CD4-positive, alpha-beta T cell treated with Interleukin-2 at 100 ng/mL for 4 hours (primary cell): ENCODE measurements at places on chromosomes 11 and 22.

- no peak for DNase-seq
Measured at GRCh38 chr11:30478923-30479322, 107.2 kb downstream of the MPPED2 start.

DNA sequence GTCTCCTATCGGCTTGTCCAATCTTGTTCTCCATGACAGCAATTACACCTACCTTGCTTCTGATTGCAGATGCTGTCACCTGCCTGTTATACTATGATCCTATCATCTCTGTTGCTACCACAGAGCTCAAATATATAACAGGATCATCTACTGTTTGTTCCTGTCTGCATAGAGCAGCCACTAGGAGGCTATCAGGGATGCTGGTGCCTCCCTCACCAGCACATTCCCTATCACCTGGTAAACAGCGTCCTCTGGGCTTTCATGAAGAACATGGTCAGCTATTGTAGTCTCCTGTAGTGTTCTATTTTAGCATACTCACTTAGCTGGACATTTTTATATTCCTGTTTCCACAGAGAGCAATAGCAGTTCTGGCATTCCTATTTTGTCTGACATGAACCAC, 87.8 kb upstream of the FAT3 start:
- no peak for DNase-seq

DNA sequence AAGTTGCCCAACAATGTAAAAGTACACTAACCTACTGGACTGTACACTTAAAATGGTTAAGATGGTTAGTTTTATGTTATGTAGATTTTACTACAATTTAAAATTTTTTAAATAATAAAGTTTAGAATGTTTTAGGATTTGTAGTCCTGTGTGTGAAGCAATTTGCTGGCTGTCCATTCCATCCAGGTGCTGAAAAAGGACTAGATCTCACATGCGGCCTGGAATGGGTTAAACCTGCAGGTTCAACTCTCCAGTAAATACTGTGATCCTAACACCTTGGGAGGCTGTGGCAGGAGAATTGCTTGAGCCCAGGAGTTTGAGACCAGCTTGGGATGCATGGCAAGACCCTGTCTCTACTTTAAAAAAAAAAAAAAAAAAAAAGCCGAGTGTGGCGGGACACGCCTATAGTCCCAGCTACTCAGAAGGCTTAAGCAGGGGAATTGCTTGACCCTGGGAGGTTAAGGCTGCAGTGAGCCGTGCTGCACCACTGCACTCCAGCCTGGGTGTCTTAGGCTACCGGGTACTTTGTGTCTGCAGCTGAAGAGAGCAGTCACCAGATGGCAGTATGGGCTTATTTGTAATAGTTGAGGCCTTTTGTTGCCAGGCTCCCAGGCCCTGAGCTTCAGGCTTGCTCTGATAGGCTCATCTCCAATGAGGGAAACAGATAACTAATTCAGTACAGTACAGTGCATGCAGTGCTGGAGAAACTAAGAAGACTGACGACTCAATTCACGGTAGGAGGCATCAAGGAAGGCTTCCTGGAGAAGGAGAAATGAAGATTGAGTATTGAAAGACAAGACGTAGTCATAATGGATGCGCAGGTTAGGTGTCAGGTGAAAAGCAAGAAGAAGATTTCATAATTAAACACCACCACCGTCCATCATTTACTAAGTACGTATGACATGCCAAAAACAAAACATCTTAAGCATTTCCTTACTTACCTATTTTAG, 64.7 kb upstream of the ASPHD2 start:
- DNase-seq, result peak; percentile 63

- DNase-seq, result no peak
Measured at GRCh38 chr11:83139310-83139709, 17.6 kb upstream of the PCF11 start.

GRCh38 chr22:41915035-41915785, at the start of gene SHISA8:
Gene SHISA8, minus strand, starts transcription at chr22:41915074. Its CDS starts 407 bp downstream, at chr22:41914667.
- DNase-seq, result peak; percentile 38

DNA sequence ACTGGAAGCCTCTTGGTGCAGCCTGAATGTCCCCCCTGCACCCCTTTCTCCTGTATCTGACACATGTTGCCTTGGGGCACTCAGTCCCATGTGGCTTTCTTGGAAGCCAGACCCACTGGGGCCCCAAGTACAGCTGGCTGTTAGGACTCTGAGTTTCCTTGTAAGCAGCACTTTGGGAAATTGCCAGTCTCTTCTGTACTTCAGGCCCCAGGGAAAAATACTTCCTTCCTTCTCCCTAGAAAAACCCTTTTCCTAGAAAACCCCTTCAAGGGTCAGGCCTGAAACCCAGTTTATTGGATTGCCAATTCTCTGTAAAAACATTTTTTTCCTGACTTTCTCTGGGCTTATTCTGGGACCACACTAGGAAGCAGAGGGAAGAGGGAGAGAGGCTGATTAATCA, 360.3 kb downstream of the TENM4 start:
- DNase-seq, result no peak

DNA sequence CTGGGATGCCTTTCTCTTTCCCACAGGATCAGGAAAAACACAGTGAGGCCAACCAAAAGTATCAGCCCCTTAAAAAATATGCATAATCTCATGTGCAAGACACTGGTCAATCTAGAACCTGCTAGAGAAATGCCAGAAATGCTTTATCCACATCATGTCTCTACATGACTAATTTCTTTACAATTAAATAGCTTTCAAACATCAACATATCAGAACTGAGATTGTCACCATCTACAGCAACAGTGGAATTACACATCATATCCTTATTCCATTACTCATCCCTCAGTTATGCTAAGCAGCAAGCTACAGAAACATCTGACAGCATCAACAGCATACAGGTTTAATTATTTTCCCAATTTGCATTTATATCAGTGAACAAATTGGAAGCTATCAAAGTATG, 78.8 kb downstream of the DDIAS start:
- DNase-seq, result no peak

GRCh38 chr11:111376181-111376871, 2.7 kb downstream of the POU2AF1 start:
- DNase-seq, result no peak

DNA sequence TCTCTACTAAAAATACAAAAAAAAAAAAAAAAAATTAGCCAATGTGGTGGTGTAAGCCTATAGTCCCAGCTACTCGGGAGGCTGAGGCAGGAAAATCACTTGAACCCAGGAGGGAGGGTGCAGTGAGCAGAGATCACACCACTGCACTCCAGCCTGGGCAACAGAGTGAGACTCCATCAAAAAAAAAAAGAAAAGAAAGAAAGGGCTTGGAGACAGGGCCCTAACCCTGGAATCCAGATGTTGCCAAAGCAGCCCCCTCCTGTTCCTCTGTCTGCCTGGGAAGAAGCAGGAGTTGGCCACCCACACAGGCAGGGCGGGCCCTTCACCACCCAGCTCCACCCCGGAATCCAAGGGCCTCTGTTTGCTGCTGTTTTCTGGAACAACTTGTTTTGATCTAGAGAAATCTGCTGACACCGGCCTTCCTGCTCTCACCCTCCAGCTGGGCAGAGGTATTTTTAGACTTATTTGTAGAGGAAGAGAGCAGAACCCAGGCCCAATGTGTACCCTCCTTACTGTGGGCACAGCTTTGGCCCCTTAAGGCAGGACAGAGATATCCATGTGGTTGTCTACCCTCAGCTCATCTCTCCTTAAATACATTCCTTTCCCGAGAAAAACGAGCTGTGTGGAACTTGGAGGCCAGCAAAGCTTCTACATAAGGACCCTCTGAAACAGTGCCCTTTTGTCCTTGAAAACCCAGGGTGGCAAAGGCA, 2.7 kb upstream of the NEAT1 start:
- peak; percentile 83 for DNase-seq

- DNase-seq, result no peak
Measured at GRCh38 chr11:62832336-62833234, at the start of gene TEX54. Gene TEX54, minus strand, starts transcription at chr11:62832841.

DNA sequence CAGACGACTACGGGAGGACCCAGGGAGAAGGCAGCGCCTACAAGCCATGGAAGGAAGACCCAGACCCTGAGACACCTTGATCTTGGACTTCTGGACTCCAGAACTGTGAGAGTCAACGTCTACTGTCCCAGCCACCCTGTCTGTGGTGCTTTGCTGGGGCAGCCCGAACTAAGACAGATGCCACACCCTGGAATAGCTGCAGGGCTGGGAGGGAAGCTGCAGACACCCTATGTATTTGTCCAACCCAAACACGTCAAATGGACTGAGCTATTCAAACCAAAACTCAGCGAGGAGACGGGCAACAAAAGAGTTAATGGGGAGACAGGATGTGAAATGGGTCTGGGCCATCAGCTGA, 169.3 kb downstream of the CTTN start:
- no peak for DNase-seq

GRCh38 chr22:46829117-46829891, 66.9 kb downstream of the TBC1D22A start:
- DNase-seq, result no peak

- no peak for DNase-seq
Measured at GRCh38 chr11:22828373-22828772, 1.2 kb downstream of the SVIP start.

DNA sequence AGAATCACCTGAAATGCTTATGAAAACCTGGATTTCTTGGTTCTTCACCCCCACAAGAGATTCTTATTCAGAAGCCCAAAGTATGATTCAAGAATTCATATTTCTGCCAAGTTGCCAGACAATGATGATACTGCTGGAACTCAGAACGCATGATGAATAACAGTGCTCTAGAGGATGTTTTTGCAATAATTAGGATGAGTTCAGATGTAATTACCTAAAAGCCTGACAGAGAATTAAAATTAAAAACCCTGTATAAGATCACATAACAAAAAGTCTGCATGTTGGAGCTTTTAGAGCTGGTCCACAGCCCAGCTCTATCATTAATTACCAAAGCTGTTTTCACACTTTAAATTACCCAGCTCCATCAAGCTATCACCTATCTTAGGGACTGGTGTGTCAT, 211.8 kb downstream of the LUZP2 start:
- DNase-seq, result no peak

GRCh38 chr11:119108146-119108856, 1.2 kb downstream of the C2CD2L start:
- peak; percentile 26 for DNase-seq

GRCh38 chr22:22773979-22774604, 113.5 kb upstream of the IGLL5 start:
- DNase-seq, result no peak

GRCh38 chr22:19063581-19064353, 58.4 kb downstream of the DGCR2 start:
- DNase-seq, result no peak

GRCh38 chr11:125976156-125976555, 30.3 kb downstream of the VSIG10L2 start:
- DNase-seq, result no peak
